ENCODE measurements at places on chromosomes 7 and 10. TPM values are rescaled to one million over a fixed set of nuclear protein-coding genes. Genes with fewer than 3 reads are reported as not detected.

Gene TLX1
- total RNA-seq: not detected

Gene FBH1
- total RNA-seq: 78.6 TPM

Gene RBM20
- total RNA-seq: not detected

Gene LDB3
- total RNA-seq: 0.23 TPM

Gene NAT16
- total RNA-seq: not detected

Gene A1CF
- not detected for total RNA-seq

Gene RTKN2
- total RNA-seq: not detected

Gene VWDE
- not detected for total RNA-seq

Gene ASB15
- not detected for total RNA-seq

Gene SAP25
- 2.4 TPM for total RNA-seq

Gene GSTO2
- total RNA-seq: 0.51 TPM

Gene NKX1-2
- not detected for total RNA-seq

Gene PRSS37
- not detected for total RNA-seq

Gene AHCYL2
- 15.1 TPM for total RNA-seq

Gene CNTNAP2
- total RNA-seq: 1.3 TPM

Gene SPDYE11
- not detected for total RNA-seq

Gene DPYSL4
- total RNA-seq: 21.8 TPM

All from pericardium fibroblast (primary cell).